Bronchial epithelial cell (primary cell): ENCODE measurements at places on chromosomes 12 and 14. TPM values are rescaled to one million over a fixed set of nuclear protein-coding genes. Genes with fewer than 3 reads are reported as not detected.

The CIT gene
- 0.79 and 0.90 TPM in 2 replicates for total RNA-seq

The FOXN4 gene
- total RNA-seq, result not detected in 2 replicates

The CCDC85C gene
- 24.8 and 26.6 TPM in 2 replicates for total RNA-seq

The PPP1R13B gene
- 4.2 and 7.3 TPM in 2 replicates for total RNA-seq

The GPR68 gene
- 0.77 and 1.8 TPM in 2 replicates for total RNA-seq

The HPD gene
- total RNA-seq, result 0.79 TPM in 1 of 2 replicates, not detected in the other

The CMAS gene
- 26.6 and 46.3 TPM in 2 replicates for total RNA-seq

The PIWIL1 gene
- total RNA-seq, result not detected in 2 replicates

The REM2 gene
- under 0.01 TPM in 1 of 2 replicates, not detected in the other for total RNA-seq

The VIPAS39 gene
- 20.0 and 20.9 TPM in 2 replicates for total RNA-seq

The HNF1A gene
- not detected in 2 replicates for total RNA-seq

The ZNF10 gene
- 2.9 and 4.1 TPM in 2 replicates for total RNA-seq
